HFFc6 (cell line): ENCODE measurements at places on chromosomes 6 and 20.
A peak's percentile ranks its signal among the peaks of the same experiment; 100 is the strongest.

- no peak for DNase-seq
These were observed 330.9 kb downstream of the LMBRD1 start for GRCh38 chr6:69465866-69466265.

GRCh38 chr6:53556986-53557715 is 12.2 kb upstream of the GCLC start:
- DNase-seq, result no peak

DNA sequence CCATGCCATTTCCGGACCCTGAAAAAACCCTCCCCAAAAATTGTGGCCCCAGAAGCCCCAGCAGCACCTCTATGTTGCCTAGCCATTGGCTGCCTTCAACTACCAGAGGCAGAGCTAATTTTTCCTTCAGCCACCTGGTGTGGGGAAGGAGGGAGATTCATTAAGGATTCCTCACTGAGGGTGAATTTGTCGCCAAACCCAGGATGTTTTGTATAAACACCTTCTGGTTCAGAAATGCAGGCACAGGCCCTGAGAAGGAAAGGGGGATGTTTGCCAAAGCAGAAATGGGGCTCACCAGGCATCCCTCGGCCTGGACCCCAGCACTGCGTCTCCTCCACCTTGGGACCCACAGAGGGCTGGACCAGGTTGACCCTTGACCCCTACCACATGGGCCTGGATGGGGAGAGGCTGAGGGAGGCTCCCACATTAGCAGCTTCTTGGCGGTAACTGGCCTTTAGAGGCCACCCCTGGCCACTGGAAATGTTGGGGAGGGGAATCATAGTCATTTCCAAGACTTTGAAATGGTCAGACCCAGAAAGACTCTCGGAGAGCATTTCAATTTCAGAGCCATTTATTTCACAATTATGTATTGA is 1.8 kb upstream of the PDRG1 start:
- no peak for DNase-seq

DNA sequence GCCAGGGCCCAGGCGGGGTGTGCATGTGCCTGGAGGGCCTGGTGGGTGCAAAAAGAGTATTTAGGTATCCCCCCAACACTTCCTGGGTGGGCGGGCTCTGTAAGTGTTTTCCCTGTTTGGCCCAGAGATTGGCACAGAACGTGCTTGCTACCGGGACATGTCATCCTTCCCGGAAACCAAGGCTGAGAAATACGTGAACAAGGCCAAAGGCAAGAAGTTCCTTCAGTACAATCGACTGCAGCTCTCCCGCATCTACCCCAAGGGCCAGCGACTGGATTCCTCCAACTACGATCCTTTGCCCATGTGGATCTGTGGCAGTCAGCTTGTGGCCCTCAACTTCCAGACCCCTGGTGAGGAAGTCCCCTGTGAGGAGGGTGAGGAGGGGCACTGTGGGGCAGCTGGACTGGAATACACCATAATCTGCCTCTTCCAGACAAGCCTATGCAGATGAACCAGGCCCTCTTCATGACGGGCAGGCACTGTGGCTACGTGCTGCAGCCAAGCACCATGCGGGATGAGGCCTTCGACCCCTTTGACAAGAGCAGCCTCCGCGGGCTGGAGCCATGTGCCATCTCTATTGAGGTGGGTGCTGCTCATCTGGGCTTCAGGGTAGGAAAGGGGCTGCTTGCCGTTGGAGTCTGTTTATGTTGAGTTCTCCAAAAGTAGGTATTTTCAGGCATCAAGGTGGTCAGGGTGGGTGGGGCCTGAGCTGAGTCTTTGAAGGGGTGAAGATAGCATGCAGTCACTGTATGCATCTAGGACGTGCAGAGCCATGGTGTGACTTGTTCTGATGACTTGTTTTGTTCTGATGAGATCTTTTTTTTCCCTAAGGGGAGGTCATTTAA is 35.2 kb downstream of the PLCG1 start:
- DNase-seq, result no peak

DNA sequence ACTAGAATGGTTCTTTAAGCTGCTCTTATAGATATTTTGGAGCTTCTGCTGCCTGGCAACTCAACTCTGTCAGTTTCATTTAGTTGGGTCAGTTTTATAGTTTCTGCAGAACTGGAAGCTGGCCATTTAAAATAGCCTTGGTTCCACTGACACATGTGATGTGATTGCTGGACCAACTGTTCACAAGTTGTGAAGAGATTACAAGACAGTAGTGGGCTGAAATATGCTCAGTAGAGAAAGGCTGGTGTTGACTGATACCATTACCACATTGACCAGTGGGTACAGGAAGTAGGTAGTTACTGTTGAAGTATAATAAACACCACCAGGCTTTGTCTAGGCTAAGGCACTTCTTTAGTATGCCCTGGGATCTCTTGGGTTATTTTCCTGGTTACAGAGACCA is 39.0 kb downstream of the BCKDHB start:
- DNase-seq, result no peak

DNA sequence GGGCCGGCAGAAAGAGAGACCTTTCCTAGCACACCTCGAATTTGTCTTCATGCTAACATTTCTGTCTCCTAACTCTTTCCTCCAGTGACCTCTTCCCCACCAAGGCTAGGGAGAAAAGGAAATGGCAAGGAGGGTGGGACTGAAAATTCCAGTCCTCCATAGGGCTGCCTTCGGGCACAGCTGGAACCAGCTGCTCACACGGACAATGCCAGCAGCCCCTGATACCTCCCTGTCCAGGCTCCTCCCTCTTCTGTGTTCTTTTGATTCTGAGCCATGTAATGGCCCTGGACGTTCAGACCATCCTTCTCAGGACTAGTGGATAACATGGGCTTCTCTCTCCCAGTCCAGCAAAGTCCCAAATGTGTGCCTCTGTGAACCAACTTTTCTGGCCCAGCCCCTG is 29.1 kb upstream of the PHACTR3 start:
- DNase-seq, result no peak

- peak; percentile 90 for DNase-seq
These were observed 26.8 kb downstream of the C6orf89 start for GRCh38 chr6:36912586-36912985.

GRCh38 chr6:43196337-43196736 is 14.3 kb downstream of the CUL9 start:
- no peak for DNase-seq

- DNase-seq, result no peak
These were observed 460.4 kb upstream of the JARID2 start for GRCh38 chr6:14785493-14785790.

- no peak for DNase-seq
These were observed 107.8 kb downstream of the SMLR1 start for GRCh38 chr6:130934848-130935585.

GRCh38 chr6:149235130-149235561 is 82.4 kb upstream of the TAB2 start:
- DNase-seq, result peak; percentile 35

DNA sequence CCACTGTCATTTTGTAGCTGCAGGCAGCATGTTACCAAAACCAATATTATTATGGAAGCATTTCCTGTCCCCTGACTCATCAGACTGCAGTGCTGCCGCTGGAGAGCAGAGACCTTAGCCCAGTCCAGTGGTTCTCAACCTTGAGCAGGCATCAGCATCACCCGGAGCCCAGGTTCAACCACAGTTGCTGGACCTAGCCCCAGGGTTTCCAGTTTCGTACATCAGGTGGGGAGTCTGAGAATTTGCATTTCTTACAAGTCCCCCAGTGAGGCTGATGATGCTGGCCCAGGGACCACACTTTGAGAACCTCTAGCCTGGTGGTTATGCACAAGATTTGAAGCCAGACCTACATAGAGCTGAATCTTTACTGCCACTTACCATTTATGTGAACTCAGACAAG is 47.3 kb downstream of the LY86 start:
- DNase-seq, result no peak

- no peak for DNase-seq
These were observed 322.8 kb upstream of the SOX4 start for GRCh38 chr6:21270636-21271201.

DNA sequence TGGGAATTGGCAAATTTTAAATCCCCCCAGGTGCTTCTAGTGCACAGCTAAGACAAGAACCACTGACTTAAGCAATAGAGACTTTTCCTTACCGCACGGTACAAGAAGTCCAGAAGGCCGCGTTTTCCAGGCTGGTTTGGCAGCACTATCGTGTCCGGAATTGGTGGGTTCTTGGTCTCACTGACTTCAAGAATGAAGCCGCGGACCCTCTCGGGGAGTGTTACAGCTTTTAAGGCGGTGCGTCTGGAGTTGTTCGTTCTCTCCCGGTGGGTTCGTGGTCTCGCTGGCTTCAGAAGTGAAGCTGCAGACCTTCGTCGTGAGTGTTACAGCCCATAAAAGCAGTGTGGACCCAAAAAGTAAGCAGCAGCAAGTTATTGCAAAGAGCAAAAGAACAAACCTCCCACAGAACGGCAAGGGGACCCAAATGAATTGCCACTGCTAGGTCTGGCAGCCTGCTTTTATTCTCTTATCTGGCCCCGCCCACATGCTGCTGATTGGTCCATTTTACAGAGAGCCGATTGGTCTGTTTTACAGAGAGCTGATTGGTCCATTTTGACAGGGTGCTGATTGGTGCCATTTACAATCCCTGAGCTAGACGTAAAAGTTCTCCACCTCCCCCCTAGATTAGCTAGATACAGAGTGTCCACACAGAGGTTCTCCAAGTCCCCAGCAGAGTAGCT is 264.5 kb downstream of the PREX1 start:
- DNase-seq, result no peak

DNA sequence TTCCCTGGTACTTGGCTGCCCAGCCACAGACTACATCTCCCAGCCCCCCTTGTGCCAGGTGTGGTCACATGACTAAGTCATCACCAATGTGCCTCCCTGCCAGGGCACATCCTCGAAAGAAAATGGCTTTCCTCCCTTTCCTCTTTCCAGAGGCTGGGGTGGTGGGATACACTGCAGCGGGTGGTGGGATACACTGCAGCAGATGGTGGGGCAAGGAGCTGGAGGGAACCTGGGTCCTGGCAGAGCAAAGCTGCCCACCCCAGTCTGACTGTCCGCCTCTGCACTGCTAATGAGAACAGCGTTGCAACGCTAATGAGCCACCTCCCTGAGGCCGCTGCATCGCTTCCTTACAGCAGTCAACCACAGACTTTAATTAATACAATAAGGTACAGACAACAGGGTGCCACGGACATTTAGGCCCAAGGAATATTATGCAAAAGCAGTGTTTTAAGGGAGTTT is 125.3 kb downstream of the PREX1 start:
- no peak for DNase-seq

GRCh38 chr6:48075181-48075580 is 35.8 kb downstream of the PTCHD4 start:
- DNase-seq, result no peak

DNA sequence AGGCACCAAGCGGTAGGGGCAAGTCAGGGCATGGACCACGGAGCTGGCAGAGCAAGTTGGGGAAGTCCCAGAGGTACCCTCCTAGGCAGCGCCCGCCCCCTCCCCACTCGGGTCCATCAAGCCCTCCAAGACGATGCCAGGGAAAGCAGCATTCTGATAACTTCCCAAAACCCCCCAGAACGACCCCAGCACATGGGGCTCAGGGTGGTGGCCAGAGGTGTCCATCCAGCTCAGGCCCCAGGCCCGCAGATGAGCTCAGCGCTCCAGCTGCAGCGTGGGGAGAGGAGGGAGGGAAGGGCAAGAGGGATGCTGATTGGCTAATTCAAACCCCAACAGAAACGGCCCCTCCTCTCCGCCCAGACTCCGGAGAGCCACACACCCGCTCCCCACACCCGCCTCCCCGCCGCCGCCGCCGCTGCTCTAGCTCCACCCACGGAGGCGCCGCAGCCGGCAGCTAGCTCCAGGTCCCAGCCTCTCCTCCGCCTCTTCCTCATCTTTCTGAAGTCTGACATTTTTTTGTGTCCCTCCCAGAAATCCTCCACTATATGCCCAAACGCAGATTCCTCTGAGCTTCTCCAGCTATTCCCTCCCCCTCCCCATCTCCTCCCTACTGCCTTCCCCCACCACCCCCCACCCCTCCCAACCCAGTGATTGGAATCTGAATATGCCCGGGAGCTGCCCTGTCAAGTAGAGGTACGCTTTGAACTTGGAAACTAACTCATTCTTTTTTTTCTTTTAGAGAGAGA is 40.3 kb upstream of the TLDC2 start:
- DNase-seq, result peak; percentile 92

DNA sequence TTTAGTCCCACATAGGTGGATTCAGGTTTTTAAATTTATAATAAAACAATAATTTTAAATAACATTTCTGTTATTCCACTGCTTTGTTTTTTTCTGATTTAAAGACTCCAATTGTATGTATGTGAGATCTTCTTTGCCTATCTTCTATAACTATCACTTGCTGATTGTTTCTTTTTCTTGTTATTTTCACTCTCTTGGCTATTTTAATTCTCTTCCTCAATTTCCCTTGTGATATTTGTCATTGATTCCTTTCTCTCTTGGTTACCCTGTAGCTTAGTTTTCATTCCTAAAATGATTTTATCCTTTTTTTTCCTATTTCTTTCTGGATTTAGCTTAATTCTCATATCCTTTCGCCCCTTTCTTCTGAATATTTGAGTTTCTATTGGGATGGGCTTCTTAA is 227.3 kb upstream of the TENT5A start:
- no peak for DNase-seq

- DNase-seq, result peak; percentile 95
These were observed 9.2 kb downstream of the PEDS1 start for GRCh38 chr20:50144362-50144761.

GRCh38 chr20:60669211-60669610 is 582.9 kb upstream of the CDH4 start:
- DNase-seq, result no peak

- no peak for DNase-seq
These were observed 35.2 kb upstream of the HLA-G start for GRCh38 chr6:29792123-29793035.

GRCh38 chr6:15901141-15902115 is 227.5 kb upstream of the MYLIP start:
- no peak for DNase-seq

DNA sequence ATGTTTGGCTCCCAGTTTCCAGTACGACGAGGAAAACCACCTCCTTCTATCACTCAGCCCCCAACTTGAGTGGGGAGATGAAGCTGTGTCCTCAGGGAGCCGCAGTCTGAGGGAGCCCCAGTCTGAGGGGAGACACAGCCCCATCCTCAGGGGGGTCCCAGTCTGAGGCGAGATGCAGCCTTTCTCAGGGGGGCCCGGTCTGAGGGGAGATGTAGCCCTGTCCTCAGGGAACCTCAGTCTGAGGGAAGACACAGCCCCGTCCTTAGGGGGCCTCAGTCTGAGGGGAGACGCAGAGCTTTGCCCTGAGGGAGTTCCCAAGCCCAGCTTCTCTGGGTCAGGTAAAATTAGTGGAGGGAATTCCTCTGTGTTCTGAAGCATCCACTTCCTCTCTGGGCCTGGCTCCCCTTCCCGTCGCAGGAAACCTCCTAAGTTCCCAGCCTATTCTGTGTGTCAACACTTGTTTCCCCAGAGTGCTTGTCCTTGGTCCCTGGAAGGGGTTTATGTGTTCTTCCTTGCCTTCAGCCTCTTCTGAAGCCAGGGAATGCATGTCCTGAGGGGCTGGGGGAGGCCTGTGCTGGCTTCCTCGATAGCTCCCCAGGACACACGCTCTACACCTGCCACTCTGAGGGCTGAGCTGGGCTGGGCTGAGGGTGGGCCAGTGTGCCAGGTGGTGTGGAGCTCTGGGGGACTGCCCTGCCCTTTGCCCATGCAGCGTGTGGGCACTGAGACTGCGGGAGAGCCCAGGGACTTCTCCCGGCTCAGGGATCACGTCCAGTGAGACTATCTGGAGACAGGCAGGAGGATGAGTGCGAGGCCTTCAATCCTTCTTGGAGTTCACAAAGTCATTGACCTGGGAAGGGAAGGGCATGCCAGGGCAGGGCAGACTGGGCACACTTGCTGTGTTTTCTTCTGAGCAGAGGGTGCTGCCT is 55.4 kb downstream of the VEGFA start:
- no peak for DNase-seq
